Hematopoietic multipotent progenitor cell treated with erythropoietin and hydrocortisone succinate and interleukin-3 and kit ligand, for 4 days (in vitro differentiated cells): ENCODE measurements at places on chromosomes 7 and 10.

- no peak for DNase-seq
Measured at GRCh38 chr7:35714407-35714806, 19.5 kb upstream of the HERPUD2 start.

- no peak for DNase-seq
Measured at GRCh38 chr10:123245264-123245663, 91.1 kb downstream of the BUB3 start.

DNA sequence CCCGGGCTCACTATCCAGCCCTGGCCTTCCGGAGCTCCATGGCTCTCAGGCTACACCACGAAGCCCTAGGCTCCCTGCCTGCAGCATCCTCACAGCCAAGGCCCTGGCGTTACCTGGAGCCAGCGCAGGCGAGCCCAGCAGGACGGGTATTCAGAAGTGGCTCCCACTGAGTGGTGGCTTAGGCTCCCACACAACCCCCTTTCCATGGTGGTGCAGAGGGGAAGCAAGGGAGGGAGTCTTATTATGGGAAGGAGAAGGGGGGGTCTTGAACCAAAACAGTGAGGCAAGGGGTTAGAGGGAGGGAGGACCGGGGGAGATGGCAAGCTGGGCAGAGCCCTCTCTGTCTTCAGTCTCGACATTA, 29.6 kb upstream of the NDST2 start:
- DNase-seq = no peak

- no peak for DNase-seq
Measured at GRCh38 chr7:29496355-29497020, 67.1 kb upstream of the PRR15 start.

DNA sequence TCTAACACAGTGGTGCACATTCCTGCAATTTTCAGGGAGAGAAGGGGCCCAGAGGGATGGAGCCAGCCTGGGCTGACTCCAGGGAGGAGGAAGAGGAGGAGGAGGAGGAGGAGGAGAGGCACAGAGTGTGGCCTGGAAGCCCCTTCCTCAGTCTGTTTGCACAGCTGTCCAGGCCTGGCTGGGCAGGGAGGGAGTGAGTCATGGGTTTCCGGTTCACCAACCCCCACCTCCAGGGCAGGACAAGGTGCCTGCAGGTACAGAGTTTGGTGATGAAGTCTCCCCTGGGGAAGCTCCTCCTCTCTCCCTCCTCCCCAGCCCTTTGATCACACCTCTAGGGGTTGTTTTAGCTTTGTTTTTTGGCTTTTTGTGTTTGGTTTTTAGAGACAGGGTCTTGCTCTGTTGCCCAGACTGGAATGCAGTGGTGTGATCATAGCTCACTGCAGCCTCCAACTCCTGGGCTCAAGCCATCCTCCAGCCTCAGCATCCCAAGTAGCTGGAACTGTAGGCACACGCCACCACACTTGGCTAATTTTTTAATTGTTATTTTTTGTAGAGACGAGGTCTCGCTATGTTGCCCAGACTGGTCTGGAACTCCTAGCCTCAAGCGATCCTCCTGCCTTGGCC, 77.5 kb upstream of the CUX1 start:
- no peak for DNase-seq

DNA sequence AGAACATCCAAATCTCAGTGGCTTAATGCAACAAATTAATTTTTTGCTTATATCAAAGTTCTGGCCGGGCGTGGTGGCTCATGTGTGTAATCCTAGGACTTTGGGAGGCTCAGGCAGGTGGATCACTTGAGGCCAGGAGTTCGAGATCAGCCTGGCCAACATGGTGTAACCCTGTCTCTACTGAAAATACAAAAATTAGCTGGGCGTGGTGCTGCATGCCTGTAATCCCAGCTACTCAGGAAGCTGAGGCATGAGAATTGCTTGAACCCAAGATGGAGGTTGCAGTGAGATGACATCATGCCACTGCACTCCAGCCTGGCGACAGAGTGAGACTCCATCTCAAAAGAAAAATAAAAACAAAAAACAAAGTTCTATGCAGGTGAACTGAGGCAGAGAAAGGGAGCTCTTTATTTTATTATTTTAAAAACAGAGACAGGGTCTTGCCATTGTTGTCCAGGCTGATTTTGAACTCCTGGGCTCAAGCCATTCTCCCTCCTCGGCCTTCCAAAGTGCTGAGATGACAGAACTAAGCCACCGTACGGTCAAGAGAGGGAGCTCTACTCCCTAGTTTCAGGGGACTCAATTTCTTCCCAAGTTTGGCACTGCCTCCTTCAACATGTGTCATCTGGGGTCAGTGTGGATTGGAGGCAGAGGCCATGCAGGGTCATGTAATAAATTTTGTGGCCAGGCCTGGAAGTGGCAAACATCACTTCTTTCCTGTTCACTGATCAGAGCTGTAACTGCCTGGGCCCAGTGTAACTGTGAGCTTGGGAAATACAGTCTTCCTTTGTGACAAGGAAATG, 2.4 kb downstream of the ADCK2 start:
- DNase-seq = peak; percentile 79

- DNase-seq = no peak
Measured at GRCh38 chr10:5611899-5612680, 54.3 kb downstream of the ASB13 start.

GRCh38 chr10:116147147-116147905, 125.7 kb downstream of the GFRA1 start:
- DNase-seq = no peak

- no peak for DNase-seq
Measured at GRCh38 chr7:94127026-94127425, 122.9 kb upstream of the BET1 start.

- peak; percentile 42 for DNase-seq
Measured at GRCh38 chr10:97016728-97017473, 168.9 kb downstream of the SLIT1 start.

DNA sequence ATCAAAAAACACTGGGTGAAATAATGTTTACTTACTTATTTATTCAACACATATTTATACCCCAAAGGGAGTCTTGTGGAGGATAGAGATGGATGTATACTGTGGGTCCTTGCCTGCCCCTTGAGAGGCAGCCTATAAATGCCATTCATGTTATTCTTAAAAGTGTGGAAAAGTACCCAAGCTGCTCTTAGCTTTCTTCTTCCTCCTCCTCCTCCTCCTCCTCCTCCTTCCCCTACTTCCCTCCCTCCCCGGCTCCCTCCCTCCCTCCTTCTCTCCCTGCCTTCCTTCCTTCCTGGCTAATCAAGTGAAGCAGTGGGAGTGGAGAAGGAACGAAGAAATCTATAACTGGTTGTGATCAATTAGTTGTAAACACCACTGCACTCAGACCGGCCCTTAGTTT, 21.2 kb upstream of the IGF2BP3 start:
- no peak for DNase-seq

- no peak for DNase-seq
Measured at GRCh38 chr10:63434866-63435854, 30.6 kb downstream of the JMJD1C start.

- DNase-seq = no peak
Measured at GRCh38 chr7:130338233-130338632, 6.4 kb upstream of the CPA5 start.

GRCh38 chr10:113970641-113971040, 73.0 kb upstream of the ADRB1 start:
- DNase-seq = no peak

DNA sequence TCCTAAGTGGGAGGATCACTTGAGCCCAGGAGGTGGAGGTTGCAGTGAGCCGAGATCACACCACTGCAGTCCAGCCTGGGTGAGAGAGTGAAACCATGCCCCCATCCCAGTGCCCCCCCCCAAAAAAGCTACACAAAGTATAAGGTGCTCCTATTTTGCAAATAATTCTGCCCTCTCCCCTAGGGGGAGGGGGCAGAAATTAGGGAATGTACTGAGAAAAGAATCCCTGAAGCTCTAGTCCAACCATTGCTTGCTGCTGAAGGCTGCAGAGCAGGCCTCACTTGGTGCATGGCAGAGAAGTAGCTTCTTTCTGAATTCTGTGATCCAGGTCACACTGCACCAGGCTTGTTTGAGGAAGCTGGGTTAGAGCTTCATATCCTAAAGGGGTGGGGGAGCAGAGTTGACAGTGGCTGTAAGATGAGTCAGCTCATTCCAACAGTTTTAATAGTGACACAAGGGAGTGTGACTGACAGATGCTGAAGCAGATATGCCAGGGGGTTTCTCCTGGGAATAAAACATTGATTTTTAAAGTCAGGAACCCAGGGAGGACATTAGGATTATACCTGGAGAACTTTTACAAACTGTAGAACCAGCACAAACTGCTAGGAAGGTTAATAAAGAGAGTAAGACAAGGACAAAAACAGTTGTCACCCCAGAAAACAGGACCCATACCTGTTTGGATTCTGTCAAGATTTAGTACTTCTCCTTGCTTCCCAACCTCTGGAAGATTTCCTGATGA, 32.8 kb upstream of the STRIP2 start:
- peak; percentile 92 for DNase-seq

DNA sequence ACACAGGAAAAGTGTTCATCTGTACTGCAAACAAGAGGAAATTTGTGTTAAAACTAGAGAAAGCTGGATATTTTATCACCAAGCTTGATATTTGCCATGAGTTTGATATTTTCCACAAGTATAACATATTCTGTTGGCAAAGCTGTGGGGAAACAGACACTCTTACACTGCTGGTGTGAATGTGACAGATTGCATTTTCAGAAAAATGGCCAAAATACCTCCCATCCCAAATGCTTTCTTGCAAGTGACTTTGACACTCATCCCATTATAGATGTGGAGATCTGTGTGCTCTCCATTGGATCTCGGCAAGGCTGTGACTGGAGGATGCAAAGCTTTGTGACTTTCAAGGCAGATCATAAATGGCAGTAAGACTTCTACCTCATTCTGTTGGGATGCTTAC, 30.5 kb downstream of the ZNF713 start:
- DNase-seq = no peak

- no peak for DNase-seq
Measured at GRCh38 chr7:26425655-26426054, 134.0 kb downstream of the SNX10 start.
